ENCODE measurements at places on chromosomes 16 and 17.
A peak's percentile ranks its signal among the peaks of the same experiment; 100 is the strongest.

- DNase-seq, result no peak
Observed at GRCh38 chr17:5541610-5542202, 42.6 kb downstream of the NLRP1 start.

DNA sequence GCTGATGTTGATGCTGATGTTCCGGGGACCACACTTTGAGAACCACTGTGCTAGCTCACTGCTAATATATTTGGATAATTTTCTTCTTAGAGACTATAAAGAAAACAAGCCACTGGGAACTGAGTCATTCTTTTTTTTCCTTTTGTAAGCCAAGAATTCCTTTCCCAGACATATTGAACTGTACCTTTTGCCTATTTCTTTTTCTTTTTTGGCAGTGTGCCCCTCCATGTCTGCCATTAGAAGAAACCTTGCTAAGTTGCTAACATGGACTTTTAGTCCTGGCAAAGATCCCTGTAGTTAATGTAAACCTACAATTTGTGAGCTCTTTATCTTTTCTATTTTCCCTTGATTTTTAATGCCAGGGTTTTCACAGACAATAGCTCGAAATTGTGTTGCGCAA is 17.3 kb upstream of the ERCC4 start:
- DNase-seq, result no peak

- DNase-seq, result no peak
Observed at GRCh38 chr17:31053071-31053470, 41.7 kb upstream of the NF1 start.

DNA sequence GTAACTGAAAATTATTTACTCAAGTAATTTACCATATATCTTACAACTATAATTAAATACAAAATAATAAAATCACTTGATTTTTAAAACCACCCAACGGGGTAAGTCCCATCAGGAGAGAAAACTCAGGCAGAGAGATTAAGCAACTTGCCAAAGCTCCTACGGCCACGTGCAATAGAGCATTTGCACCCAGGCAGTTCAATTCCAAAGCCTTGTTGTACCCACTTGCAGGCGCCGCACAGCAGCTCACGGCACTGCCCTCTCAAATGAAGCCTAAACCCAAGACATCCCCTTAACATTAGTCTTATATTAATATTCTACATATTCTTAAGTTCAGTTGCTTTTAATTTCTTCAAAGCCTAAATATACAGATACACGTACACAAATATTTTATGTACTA is 75.7 kb downstream of the SPAG9 start:
- no peak for DNase-seq

DNA sequence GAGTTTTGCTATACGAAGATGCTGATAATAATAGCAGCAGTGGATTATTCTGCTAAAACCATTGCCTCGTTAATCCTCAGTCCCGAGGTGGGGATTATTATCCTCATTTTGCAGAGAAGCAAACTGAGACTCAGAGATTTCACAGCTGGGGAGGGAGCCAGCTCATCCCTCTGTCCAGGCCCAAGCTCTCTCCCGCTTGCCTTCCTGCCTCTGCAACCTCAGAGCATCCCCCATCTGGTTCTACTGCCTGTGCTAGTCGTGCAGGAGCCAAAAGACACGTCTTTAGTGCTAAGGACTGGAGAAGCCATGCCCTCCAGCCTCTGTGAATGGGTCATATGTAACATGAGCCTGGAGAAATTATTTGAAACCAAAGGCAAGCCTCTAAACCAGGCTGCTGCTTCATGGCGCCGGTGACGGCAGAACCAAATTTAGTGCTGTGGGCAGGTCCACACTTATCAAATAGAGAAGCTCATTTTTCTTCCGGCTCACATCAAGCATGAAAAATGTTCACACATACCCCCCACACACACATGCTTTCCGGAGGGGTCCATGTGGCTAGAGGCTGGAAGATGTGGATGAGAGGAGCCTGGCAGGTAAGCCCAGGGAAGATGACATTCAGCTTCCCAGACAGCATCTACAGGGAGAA is 13.5 kb downstream of the MAPT start:
- no peak for DNase-seq

- DNase-seq, result no peak
Observed at GRCh38 chr17:74663561-74663960, 40.0 kb upstream of the CD300E start.

- no peak for DNase-seq
Observed at GRCh38 chr17:74742153-74742515, 5.1 kb downstream of the RAB37 start.

DNA sequence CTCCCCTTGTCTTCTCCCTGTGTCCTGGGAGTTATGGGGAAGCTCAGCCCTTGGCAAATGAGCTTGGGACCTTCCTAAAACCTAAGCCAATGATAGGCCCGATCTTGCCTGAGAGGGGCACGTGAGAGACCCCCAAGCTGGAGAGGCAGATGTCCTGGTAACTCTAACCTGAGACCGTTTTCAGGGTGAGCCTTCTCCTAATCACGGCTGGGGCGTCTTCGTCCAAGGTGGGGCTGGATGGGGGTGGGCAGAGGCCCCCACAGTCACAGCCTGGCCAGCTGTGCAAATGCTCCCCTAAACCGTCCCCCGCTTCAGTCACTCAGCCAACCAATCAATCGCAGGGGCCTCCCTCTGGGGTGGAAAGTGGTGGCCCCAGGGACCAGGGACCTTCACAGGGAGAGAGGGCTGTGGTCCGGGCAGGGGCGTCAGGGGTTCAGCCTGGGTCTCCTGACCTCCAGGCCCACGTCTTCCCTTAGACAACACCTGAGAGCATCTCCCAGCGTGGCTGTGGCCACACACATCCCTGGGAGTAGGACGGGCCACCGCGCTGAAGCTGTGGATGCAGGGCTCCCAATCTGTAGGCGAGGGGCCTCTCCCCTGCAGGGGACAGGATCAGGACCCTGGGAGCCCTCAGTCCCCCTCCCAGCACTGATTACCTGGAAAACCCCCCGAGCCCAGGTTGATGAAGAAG is 30.6 kb downstream of the ACTG1 start:
- no peak for DNase-seq

DNA sequence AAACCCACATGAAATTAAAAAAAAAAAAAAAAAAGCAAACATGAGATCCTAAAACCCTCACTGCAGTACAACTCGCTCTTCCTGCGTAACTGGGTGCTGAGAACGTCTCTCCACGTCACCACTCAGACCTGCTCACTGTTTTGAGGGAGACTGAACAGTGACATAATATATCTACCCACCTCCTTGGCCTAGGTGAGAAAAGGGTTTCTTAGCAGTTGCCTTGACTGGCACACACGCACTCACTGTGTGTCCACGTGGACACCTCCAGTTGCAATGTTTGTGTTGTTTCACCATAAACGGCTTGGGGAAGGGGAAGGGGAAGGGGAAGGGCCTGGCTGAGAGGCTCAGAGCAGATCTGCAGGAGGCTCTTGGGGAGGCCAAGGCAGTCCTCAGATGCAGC is 32.0 kb downstream of the FANCA start:
- DNase-seq, result no peak

GRCh38 chr17:67506966-67507365 is 129.9 kb downstream of the PITPNC1 start:
- DNase-seq, result no peak

- DNase-seq, result no peak
Observed at GRCh38 chr16:64352246-64352645, 769.6 kb downstream of the CDH11 start.

DNA sequence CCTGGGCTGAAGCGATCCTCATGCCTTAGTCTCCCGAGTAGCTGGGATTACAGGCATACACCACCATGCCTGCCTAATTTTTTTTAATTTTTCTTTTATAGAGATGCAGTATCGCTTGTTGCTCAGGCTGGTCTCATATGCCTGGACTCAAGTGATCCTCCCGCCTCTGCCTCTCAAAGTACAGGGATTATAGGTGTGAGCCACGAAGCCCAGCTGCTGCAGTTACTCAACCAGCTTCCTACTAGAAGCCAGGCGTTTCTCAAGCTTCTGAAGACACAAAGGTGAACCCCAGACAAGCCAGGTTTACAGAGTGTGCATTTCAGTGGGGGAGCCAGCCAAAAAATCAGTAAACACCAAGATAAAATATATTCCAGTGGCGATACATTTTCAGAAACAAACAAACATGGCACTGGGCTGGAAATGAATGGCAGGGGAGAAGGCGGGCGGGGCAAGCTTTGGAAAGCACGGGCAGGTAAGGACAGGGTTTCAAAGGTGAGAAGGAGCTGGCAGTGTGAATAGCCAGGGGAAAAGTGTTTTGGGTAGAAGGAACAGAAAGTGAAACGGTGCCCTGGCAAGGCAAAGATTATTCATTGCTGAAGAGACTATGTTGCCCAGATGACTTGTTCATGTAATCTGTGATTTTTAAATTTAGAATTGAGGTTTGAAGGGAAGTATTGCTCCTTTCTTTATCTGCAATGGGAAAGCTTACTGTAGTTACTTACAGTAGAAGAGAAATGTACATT is 471.1 kb downstream of the WWOX start:
- DNase-seq, result no peak

DNA sequence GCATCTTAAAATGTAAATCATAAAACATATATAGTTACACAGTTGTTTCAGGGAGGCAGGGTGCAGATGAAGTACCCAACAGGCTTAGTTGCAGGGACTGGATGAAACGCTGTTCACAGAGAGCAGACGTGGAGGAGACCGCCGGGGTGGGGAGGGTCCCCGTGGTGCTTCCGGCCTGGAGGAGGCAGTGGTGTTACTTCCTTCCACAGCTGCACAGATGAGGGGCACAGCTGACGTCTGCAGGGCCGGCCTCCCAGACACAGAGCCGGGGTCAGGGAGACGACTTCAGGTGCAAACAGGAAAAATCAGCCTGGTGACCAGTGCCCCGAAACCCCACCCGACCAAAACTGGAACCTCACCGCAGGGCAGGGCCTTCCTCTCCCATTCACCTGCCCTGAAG is 17.1 kb downstream of the SPIRE2 start:
- DNase-seq, result no peak

- DNase-seq, result no peak
Observed at GRCh38 chr16:75000481-75001081, 1.8 kb downstream of the ZNRF1 start.

GRCh38 chr16:4410335-4411075 is 5.9 kb downstream of the CORO7 start:
- no peak for DNase-seq

DNA sequence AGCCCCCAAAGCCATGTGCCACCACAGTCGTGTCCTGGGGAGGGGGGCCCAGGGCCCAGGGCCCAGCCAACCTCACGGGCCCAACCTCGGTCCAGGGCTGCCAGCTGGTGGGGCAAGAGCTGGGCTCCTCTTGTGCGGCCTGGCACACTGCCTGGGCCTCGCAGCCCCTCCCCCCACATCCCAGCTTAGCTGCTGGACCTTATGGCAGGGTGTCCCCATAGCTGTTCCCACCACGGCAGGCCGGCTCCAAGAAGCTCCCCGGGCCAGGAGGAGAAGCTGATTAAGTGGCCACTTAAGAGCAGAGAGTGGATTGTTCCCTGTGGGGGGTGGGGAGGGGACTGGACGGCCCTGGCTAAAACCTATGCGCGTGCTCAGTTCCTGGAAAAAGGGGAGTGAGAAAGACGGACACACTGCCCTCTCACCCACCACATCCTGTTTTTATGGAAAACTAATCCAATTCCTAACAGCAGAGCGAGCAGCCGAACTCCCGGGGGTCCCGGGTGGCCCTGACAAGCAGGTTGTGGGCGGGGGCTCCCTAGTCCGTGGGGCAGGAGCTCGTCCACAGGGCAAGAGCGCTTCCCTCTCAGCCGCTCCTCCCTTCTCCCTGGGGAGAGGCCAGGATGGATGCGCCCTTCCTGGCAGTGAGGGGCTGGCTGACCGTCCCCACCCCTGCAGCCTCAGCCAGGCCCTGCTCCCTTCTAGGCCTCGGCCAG is 16.8 kb downstream of the PIEZO1 start:
- DNase-seq, result no peak

DNA sequence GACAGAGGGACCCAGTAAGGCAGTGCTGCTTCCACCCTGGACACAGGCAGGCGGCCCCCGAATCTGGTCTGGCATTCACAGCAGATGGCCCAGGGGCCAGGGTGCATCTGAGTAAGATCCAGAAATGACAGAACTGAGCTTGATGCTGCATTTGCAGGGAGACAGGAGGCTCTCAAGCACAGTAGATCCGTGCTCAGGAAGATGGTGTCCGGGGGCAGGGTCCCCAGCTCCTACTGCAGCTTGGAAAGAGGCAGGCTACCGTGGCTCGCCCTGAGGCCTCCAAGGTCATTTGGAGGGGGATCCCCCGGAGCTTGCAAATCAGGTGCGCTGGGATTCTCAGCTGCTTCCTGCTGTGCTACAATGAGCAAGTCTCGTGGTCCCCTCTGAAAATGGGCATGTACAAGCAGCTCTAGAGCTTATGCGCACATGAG is 2.2 kb downstream of the C16orf95 start:
- no peak for DNase-seq

DNA sequence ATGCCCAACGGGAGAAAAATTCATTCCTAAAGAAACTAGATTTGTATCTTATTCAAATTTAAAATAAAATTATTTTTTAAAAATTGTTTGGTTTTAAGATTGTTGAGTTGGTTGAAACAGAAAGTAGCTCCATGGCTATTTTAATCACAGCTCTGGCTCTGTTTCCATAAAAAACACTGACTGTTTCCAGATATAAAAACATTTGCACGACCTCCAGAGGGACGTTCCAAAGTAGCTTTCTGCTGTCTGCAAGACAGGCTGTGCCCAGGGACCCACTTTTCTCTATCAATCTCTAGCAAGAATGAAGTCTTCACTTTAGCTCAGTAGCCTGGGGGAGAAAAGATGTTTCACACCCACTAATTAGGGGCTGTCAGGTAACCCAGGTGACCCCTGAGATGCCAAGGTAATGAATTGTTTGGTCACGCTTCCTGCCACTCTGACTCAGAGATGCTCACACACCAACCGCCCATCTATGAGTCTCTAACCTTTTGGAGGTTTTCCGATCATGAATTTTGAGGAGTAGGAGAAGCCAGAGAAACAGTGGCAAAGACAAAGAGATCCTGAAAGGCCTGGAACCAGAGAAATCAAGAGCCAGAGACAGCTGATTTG is 220.1 kb upstream of the SOX9 start:
- DNase-seq, result peak; percentile 29

- no peak for DNase-seq
Observed at GRCh38 chr16:81639348-81639747, 139.7 kb upstream of the PLCG2 start.

GRCh38 chr17:79294459-79295071 is 219.9 kb downstream of the ENGASE start:
- DNase-seq, result peak; percentile 69

GRCh38 chr17:50221266-50221863 is 19.9 kb upstream of the COL1A1 start:
- no peak for DNase-seq

GRCh38 chr16:68088130-68088972 is 3.2 kb downstream of the NFATC3 start:
- DNase-seq, result no peak

DNA sequence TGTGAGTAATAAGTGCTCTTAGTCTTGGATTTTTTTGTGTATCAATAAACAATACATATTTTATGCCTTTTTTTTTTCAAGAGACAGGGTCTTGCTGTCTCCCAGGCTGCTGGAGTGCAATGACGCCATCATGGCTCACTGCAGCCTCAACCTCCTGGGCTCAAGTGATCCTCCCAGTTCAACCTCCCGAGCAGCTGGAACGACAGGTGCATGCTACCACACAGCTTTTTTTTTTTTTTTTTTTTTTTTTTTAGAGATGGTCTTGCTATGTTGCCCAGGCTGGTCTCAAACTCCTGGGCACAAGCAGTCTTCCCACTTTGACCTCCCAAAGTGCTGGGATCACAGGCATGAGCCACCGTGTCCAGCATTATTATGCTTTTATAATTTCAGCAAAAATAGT is 13.0 kb downstream of the ACSF2 start:
- DNase-seq, result no peak
